ENCODE measurements at places on chromosomes 4 and X.

- peak; percentile 31 for DNase-seq
Observed at GRCh38 chr4:7828011-7828720, 111.5 kb downstream of the AFAP1 start.

GRCh38 chr4:188282471-188283232 is 143.4 kb downstream of the TRIML1 start:
- no peak for DNase-seq

GRCh38 chr4:30256116-30256832 is 463.9 kb upstream of the PCDH7 start:
- DNase-seq, result no peak

GRCh38 chr4:657834-658667 is 16.0 kb downstream of the ATP5ME start:
- no peak for DNase-seq

All from stimulated activated CD4-positive, alpha-beta T cell treated with anti-CD3 and anti-CD28 coated beads, Interleukin-1b, Interleukin-23, amount 100 ng/mL, for 1 hour (primary cell).